ENCODE measurements at places on chromosomes 7 and 10.

DNA sequence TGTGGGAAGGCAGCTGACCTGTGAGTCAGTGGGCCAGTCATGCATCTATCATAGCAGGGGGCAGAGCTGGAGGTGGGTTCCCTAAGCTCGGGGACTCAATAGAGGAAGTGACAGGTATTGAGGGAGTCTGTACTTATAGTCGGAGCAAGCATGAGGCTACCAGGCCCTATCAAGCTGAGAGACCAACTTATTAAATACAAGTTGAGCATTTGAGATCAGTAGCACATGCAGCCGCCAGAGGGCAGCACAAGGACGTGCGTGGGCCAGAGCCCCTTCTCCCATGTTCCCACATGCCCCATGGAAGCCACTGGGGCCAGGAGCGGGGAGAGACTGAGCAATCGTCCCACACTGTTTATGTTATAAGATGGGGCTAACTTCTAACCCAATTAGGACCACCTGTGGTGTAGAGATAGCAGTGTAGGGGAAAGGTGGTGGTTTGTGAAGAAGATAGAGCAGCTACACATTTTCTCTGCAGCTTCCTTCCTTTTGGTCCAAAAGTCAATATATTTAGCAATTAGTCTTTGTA, 13.0 kb upstream of the STK31 start:
- DNase-seq: peak; percentile 49

DNA sequence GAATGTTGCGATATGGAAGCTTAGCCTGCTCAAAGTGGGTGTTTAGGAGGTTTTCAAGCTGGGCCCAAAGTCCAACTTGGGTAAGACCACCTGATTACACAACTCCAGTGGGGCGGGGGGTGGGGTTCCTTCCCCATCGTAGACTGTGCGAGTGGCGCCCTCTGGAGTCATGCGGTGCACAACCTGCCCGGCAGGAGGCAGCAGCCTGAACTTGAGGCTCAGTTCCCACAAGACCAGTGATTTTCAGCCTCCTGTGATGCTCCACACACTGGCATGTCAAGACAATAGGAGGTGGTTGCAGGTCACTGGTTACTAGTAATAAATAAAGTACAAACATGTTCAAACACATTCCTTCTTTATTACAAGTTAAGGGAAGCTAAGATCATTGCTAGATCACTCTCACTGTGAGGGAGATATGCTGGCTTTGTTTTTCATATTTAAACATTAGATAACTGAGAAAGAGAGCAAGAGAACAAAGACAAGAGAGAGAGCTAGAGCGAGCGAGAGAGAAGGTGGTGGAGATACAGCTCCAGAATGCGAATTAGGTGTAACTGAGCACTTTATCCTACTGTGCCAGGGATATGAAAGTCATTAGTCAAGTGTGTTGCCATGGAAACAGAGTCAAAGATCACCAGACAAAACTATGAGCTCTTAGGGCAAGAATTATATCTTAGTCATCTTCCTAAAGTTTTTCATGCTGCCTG, 97.4 kb upstream of the BMPER start:
- DNase-seq: peak; percentile 12

DNA sequence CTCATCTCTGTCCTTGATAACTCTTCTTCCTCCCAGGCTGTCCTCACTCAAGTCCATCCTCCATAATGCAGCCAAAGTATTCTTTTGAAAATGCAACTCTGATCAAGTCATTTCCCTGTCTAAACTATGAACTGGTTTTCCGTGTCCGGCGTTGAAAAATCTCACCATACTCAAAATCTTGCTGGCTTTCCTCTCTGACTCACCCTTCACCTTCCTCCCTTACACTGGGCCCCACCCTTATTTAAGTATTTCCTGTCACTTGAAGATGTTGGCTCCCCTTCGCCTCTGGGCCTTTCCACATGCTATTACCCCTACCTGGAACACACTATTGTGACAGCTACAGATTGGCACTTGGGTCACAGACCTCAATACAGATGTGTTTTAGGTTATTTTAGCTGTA, 515.6 kb downstream of the INHBA start:
- DNase-seq: no peak

GRCh38 chr10:13201132-13201531, 33.0 kb downstream of the UCMA start:
- DNase-seq: no peak

DNA sequence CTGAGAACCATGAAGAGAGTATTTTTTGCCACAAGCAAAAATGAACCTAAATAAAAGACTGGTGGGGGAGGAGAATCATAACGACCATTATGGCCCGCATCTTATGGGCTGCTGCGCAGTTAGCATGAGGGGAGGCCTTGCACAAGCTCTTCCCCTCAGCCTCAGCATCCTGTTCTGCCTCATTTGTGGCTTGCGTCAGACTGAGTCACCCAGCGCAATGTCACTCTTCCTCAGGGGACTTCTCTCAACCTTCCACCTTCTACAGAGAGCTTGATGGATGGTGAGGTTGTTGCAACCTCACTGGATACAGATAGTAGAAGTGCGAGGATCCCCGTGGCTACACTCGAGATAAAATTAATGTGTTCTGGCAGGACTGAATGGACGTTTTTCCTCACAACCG, 16.8 kb upstream of the GPR15LG start:
- DNase-seq: peak; percentile 14

GRCh38 chr7:157926521-157927150, 589.8 kb downstream of the DNAJB6 start:
- DNase-seq: peak; percentile 30

DNA sequence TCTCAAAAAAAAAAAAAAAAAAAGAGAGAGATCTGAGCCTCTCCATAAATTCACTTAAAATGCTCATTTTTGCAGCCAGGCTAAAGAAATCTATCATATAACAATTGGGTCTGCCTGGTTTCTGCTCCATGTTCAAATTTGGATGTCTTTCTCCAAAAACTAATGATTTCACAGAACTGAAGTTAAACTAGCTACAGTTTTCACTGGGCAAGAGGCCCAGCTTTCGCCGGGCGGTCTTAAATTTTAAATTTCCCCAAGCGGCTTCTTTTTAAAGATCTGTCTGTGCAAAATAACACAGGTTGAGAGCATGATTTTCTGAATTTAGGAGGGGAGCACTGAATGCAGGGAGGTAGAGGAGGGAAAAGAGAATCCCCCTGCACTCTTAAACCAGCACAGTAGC, 603.4 kb downstream of the KCNMA1 start:
- no peak for DNase-seq

DNA sequence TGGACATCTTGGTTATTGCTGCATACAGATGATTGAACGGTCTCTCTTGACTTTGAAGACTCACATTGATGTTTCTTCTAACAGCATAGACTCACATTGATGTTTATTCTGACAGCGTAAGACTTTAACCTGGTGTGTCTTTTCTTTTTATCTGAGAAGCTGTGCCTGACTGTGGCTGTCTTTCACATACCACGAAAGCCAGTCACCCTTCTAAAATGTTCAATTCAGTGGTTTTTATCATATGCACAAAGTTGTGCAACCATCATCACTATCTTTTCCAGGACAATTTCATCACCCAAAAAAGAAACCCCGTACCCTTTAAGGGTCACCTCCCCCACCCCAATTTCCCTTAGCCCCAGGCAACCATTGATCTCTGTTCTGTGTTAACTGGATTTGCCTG, 24.7 kb downstream of the CELF2 start:
- no peak for DNase-seq

GRCh38 chr10:63554657-63555056, 33.5 kb downstream of the REEP3 start:
- peak; percentile 86 for DNase-seq

DNA sequence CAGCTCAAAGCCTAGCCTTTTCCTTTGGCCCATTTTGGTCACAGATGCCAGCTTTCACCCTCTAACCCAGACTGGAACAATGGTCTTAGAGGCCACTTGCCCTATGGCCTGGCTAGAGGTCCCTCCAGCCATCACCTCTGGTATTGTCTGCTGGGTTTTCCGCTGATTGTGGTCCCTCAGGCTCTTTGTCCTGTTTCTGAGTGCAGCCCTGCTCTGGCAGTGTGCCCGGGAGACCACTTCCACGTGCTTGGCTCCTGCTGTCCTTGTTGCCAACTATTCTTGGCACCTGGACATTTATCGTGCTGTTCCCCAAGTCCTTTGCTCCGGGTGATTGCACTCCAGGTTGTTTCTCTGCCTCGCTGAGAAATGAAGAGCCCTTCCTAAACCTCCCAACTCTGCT, 53.3 kb upstream of the FAM180A start:
- DNase-seq: no peak

GRCh38 chr7:47375121-47375938, 206.6 kb downstream of the TNS3 start:
- no peak for DNase-seq

DNA sequence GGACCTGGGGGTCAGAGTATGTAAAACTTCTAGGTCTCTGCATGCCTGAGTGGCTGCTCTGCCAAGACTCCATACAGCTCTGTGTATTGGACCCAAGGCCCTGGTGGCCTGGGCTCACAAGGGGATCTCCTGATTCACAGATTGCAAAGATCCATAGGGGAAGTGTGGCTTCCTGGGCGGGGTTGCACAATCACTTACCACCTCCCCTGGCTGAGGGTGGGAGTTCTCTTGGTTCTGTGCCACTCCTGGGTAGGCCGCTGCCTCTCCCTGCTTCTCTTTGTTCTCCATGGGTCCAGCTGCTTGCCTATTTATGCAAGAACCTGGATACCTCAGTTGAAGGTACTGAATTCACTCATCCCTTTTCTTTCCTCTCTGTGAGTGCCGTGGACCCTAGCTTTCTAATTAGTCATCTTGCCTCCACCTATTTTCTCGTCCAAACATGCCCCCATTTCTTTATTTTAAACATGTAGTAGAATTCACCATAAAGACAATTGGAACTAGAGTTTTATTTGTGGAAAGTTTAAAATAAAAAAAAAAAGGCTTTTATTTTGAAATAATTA, 18.5 kb upstream of the AGR3 start:
- DNase-seq: no peak

- no peak for DNase-seq
Observed at GRCh38 chr7:30214651-30215137, 69.7 kb upstream of the ZNRF2 start.

- no peak for DNase-seq
Observed at GRCh38 chr10:66085906-66086305, 839.9 kb upstream of the LRRTM3 start.

DNA sequence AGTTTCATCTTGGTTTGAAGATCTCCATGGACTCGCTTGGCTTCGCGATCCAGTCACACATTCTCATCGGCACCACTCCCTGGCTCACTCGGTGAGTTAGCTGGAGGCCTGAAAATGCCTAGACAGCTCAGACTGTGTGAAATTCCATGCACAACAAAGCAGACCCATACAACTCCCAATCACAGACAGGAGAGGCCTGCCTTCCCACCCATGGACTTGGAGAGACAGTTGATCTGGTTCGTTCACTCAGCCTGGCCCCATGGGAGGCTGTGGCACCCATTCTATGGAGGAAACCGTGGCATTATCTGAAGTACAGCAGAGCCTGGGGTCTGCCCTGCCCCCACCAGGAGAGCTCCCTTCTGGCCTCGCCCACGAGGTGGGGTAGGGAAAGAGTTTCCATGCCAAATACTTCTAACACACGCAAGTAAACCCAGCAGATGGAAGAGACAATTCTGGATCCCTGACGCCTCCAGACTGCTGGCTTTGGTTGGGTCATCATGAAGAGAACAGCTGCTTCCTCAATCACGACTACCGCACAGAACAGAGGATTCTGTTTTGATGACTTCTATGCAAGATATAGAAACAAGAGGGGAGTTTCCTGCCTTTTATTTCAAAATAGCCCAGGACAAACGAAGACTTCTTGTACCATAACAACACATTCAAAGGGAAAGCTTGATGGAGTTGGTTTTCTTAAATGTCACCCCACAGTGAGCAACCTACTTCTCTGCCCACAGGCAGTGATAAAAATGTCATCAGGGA, 15.9 kb downstream of the FAM53B start:
- no peak for DNase-seq

- DNase-seq: no peak
Observed at GRCh38 chr7:26182283-26182682, 18.3 kb downstream of the HNRNPA2B1 start.

- no peak for DNase-seq
Observed at GRCh38 chr7:156836443-156836842, 56.5 kb downstream of the LMBR1 start.

DNA sequence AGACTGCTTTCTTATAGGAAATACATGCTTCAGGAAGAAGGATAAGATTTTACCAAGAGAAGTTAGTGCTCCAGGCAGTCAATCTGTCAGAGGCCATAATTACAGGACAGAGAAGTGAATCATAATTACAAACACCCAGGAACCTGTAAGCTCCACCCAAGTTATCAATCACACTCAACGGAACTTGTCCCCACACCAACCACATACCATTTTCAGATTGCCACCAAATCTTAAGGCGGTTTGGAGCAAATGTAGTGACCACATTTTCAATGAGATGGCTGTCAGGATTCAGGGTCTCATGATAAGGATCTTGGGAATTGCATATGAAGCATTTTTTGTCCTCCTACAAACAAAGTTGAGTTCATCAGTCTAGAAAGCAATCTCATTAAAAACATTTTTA, 4.8 kb downstream of the LAMB1 start:
- DNase-seq: no peak

GRCh38 chr10:61993711-61994401, 92.4 kb downstream of the ARID5B start:
- DNase-seq: no peak

DNA sequence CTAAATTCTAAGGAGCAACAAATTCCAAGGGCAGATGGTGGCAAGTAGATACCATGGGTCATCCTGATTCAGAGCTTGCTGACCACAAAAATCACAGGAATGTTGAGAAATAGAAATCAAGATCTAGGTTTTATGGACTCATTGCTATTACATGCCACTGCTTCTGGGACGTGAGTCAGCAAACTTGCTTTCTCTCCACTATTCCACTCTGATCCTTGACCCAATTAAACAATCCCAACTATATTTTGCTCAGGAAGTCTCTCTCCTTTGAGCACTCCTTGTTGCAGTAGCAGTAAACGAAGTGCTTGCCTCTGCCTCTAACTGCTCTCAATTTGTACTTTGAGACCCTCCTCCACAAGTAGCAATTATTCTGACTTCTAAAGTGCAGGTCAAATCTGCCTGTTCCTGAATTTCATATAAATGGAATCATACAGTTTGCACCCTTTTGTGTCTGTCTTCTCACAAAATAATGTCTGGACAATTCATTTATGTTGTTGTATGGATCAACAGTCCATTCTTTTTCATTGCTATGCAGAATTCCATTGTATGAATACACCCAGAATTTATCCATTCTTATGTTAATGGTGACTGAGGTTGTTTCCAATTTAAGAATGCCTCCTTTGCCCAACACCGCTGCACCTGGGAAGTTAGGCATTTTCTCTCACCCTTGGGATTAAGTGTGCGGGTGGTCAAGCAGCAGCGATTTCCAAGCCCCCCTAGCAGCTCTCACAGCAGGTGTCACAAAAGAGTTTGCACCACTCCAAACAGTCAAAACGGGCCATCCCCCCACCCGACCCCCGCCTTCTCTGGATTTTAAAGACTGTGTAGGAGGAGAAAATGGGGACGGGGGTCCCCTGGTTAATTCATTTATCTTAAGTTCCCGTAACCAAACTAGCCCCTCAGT, 35.9 kb downstream of the ACSM6 start:
- DNase-seq: no peak

GRCh38 chr7:3412871-3413270, 111.8 kb downstream of the SDK1 start:
- DNase-seq: no peak

- no peak for DNase-seq
Observed at GRCh38 chr7:25379351-25380300, 151.3 kb upstream of the NPVF start.

- no peak for DNase-seq
Observed at GRCh38 chr10:58764087-58764747, 251.5 kb downstream of the BICC1 start.
